Activated naive CD4-positive, alpha-beta T cell treated with anti-CD3 and anti-CD28 coated beads, Interleukin-2, amount 50 U/mL, for 16 hours (primary cell): ENCODE measurements at places on chromosomes 3 and 15.

GRCh38 chr15:74340150-74340549, 27.3 kb downstream of the CYP11A1 start:
- DNase-seq: no peak

GRCh38 chr3:157906627-157907026, 199.6 kb downstream of the SHOX2 start:
- DNase-seq: no peak

GRCh38 chr3:148512648-148513047, 185.1 kb upstream of the AGTR1 start:
- no peak for DNase-seq

DNA sequence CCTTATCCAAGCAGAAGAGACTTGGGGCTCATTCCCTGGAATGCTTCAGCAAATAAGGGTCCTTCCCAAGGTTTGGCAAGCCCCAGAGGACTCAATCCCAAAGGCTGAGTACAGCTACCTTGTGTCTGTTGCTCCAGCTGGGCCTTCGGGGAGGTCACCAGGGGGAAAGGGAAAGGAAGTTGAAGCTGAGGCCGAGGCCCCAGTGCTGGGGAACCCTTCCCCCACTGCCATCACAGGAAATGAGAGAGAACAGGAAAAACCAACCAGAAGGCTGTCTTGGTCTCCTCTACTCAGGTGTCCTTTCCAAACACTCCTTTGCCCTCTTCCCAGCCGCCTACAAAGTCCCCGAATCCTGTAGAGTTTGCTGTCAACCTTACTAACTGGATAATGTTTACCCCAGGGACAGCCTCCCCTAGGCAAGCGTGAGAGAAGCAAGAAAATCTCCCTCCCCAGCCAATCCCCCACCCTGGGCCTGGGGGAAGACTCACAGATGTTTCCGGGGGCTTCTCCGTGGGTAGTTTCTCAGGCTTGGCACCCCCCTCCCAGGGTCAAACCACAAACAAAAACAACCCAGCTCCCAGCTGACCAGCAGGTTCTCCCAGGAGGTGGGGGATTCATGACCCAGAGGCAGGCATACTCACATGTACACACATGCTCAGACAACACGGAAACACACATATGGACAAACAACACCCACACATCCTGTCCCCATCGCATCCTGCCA, 5.5 kb downstream of the CSRNP1 start:
- DNase-seq: no peak

GRCh38 chr3:67875858-67876257, 221.4 kb upstream of the SUCLG2 start:
- DNase-seq: no peak

- DNase-seq: peak; percentile 22
Measured at GRCh38 chr15:82750831-82751180, 41.1 kb upstream of the AP3B2 start.

DNA sequence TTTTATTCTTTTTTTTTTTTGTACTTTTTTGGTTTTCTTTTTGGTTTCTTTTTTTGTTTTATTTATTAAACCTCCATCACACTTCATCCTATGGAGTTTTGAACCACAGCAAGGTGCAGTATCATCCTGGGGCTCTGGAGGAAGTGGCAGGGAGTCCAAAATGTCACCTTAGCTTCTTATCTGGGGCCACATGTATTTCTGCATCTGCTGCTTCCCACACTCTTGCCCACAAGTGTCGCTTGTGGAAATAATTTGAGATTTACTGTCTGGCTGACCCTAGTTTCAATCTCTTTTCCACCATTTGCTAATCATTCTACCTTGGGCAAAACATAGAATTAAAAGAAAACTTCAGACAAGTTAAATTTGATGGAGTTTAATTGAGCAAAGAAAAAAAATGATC, 6.4 kb downstream of the OPA1 start:
- DNase-seq: no peak

DNA sequence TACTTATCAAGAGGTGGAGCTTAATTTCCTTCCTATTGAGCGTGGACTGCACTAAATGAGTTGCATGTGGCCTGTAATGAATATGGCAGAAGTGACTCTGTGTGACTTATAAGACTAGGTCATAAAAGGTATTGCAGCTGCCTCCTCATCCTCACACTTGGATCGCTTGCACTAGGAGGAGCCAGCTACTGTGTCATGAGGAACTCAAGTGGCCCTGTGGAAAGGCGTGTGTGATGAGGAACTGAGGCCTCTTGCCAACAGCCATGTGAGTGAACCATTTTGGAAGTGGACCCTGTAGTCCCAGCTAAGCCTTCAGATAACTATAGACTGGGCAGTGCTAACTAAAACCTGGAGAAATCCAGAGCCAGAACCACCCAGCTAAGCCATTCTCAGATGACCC, 7.1 kb upstream of the SLC30A4 start:
- DNase-seq: no peak

DNA sequence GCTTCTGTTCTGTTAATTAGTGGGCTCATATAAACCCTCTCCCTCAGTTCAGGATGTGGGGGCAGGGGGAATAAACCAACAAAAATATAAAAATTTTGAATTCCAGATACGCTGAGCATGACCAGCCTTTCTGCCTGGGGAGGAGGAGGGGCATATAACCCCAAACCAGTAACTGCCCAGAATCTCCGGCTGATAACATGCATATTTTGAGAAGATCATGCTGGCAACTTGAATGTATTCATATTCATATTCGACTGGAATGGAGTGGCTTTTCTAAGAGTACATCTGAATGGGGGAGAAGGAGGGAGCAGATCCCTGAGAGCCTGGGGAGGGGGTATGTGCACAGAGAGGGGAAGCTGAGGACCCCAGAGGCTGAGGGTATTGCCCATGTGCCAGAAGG, 54.5 kb upstream of the LCTL start:
- DNase-seq: no peak

GRCh38 chr3:133491481-133492059, 81.9 kb upstream of the CDV3 start:
- DNase-seq: no peak

DNA sequence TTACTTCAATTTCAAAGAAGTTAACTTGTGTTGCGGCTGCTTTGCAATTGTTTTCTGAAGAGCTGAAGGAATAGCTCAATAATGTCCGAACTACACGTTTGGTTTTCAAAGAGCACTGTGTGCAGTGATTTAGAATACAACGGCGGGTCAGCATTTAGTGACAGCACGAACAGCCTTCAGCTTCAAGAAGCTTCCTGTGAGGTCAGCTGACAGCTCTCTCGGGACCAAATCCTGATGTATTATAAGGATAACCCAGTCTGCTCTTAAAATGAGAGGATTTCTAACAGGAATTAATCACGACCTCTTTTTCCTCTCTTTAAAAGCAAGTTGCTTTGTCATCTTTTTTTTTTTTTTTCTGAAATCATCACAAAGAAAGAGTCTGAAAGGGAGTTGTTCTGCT, 97.9 kb upstream of the UNC13C start:
- DNase-seq: no peak

DNA sequence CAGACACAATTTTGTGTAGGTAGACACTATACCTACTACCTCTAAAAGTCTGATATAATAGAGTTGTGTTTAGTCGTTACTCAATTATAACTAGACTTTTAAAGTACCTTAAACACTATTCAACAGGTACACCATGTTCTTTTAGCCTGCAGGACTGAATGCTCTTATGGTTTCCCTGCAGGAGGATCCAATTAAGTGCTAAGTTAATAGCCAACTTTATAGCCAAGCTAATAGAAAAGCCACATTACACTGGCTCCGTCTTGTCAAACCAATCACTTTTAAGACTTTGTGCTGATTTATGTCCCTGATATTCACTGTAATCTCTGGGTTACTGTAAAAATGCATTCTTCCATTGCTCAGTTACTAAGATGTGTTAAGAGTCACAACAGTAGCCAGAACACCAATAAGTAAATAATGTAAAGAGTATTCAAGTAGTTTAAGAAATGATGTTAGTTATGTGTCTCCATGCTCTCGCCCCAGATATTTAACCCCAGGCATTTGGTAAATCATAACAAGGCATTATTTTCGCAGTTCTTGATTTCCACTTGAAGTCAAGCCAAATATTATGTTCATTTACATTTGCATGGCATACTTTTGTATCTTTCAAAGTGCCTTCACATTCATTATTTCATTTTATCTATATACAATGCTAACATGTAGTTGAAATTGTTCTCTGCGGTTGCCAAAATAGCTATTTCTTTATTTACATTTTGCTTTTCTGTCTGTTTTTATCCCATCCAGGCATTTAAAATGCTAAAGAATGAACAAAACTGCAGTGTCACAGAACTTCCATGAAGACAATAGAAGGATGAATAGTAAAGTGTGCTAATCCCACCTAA, 42.7 kb upstream of the AP4E1 start:
- DNase-seq: no peak

GRCh38 chr3:65379223-65379622, 659.5 kb downstream of the MAGI1 start:
- no peak for DNase-seq

- DNase-seq: no peak
Measured at GRCh38 chr3:101825904-101826445, 23.3 kb upstream of the NFKBIZ start.

DNA sequence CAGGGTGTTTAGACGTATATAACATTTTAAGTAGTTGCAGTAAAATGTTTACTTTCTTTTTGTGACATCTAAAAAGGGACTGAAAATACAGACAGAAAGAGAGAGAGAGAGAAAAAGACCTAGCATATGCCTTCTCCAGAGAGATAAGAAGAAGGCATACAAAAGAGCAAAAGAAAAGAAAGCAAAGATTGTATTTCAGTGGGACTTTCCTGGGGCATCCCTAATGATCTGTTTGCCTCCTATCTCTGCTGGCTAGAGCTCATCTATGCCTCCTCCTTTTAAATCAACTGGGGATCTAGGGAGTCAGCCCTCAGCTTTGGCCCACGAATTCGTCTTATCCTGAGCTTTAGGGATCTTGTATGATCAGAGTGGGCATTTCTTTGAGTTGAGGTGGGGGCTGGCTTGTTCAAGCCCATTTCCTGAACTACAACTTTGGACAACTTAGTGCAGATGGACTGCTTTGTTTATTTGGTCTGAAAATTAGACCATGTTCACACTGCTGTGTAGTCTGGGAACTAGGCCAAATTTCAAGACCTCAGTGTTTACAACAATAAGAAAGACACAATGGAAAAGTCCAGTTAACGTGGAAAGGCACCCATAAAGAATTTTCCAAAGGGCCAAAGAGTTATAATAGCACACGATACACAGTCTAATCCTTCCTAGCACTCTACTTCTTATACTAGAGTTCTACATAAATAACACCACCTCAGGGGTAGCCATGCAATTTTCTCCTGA, 61.0 kb downstream of the ATP8B4 start:
- no peak for DNase-seq

DNA sequence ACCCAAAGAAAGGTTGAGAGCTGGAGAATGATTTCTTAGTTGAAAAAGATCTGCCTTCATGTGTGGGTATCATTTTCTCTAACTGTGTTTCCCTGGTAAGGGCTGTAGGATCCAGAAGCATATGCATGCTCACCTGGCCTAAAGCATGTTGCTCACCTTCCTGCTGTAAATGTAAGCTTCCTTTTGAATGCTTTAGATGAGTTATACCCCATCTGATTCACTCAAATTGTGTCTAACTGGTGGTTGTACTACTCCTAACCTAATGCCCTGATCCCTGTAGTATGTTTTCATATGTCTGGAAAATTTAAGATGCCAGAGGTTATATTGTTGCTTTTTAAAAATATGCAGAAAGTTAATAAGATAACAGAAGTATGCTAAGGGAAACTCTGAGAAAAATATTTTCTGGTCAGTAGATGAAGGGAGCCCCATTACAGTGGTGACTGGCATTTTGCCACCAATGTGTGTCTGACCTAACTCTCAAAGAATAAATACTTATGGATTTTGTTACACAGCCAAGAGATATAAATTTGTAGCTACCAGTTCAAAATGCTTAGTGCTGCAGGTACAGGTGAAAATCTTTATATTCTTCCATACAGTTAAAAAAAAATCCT, 7.7 kb downstream of the FILIP1L start:
- DNase-seq: no peak

DNA sequence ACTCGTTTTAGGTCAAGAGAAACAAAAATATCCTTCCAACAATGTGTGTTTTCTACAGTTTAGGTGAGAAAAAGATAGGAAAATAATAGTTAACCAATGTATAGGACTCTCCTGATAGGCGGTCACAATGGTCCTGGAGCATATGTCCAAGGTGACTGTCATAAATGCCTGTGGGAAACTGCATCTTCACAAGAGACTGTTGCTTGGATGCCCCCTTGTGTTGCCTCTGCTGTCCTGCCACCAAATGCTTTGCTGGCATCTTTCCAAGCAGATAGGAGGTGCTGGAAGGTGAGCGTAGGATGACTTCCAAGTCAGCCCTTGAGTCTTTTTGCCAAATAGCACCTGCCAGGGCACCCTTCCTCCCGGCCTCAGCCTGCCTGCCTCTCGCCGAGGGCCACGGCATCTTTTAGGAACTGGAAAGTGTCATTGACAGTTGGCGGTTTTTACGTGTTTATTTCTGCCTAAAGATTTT, 24.1 kb upstream of the SACM1L start:
- peak; percentile 43 for DNase-seq

- no peak for DNase-seq
Measured at GRCh38 chr3:112394003-112394640, 61.2 kb downstream of the CD200 start.

GRCh38 chr3:45647148-45647619, 42.0 kb upstream of the SACM1L start:
- no peak for DNase-seq

DNA sequence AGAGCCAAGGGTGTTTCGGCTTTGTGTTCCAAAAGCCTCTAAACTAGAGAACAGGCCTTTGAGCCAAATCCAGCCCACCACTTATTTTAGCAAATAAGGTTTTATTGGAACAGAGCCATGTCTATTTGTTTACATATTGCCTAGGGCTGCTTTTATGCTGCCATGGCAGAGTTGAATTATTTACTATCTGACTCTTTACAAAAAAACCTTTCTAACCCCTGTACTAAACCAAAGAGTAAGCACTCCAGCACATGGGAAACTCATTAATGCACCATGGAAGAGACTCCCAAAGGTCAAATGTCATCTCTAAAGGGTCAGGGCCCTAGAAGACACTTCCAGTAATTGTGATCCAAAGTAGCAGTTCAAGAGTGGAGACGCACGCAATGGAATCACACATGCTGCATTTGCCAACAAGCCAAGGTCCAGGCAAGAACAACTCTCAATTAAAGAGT, 22.3 kb downstream of the OSBPL10 start:
- DNase-seq: no peak

DNA sequence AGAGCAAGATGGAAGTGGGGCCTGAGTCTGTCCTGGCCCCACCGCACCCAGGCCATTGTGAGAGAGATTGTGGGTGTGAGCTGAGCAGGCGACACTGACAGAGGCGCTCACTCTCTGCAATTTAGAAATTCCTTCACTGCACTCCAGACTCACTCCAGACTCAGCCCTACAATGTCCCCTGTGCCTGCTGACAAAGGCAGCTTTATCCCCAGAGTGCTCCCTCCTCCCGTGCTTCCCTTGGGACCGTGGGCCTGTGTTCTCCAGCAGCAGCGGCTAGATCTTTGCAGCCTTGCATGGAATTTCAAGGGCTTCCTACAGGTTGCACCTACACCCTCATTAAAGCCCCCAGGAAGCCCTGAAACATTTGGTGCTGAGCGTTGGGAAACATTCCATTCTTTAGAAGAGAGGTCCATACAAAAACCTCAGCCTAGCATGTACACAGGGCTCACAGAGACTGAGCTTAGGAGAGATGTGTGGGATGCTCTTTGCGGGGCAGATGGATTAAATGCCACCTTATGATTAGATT, 1.3 kb upstream of the IL16 start:
- DNase-seq: no peak

GRCh38 chr3:140699516-140700231, 21.8 kb downstream of the TRIM42 start:
- DNase-seq: no peak

- DNase-seq: no peak
Measured at GRCh38 chr3:122690096-122690495, 9.5 kb downstream of the PARP14 start.
